ENCODE measurements at places on chromosomes 11 and 22.

GRCh38 chr22:20392983-20393704, 807 bp upstream of the ZNF74 start:
- DNase-seq: no peak

DNA sequence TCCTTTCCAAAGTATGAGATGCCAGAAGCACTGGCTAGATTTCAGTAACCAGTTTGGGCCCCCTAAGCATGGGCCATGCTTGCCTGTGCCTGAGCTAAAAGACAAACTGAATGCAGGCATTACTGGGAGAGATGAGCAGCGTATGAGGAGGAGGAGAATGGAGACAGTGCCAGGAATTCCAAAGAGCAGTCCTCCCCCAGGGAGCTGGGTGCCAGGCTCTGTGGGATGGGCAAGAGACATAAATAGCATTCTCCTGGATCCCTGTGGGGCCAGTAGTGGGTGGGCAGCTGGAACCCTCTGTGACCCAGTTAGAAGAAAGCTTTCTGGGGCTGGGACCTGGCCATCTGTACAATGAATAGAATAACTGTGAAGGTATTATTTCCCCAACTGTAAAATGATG, 235.6 kb downstream of the KCNA4 start:
- DNase-seq: no peak

- DNase-seq: no peak
Measured at GRCh38 chr22:25626624-25626990, 62.1 kb downstream of the GRK3 start.

DNA sequence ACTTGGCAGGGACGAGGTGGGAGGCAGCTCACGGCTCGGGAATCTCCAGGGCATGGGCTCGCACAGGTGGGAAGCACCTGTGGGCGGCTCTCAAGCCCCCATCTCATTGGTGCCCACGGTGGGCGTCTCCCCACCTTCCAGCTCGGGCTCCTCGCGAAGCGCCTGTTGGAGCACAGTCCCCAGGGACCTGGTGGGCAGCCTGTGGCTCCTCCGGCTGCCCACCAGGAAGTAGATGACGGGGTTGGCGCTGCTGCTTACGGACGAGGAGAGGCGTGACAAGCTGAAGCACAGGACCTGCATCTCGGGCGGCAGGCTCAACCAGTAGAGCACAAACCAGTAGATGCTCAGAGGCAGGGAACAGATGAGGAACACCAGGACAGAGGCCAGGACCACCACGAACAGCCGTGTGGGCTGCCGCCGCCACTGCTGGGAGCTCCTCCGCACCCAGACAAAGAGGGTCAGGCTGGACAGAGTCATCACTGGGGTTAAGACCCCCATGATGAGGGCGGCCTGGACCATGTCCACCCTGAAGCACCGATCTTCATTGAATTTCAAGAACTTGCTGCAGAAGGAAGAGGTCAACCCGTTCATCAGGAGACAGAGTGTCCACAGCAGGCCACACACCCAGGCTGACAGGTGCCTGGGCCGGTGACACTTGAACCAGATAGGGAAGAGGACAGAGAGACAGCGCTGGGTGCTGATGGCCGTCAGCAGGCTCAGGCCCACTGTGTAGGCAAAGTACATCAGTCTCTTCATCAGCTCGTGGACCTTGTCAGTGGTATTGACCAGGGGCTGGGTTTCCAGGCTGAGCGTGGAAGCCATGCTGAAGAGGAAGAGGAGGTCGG, 633 bp downstream of the MRGPRD start:
- no peak for DNase-seq

DNA sequence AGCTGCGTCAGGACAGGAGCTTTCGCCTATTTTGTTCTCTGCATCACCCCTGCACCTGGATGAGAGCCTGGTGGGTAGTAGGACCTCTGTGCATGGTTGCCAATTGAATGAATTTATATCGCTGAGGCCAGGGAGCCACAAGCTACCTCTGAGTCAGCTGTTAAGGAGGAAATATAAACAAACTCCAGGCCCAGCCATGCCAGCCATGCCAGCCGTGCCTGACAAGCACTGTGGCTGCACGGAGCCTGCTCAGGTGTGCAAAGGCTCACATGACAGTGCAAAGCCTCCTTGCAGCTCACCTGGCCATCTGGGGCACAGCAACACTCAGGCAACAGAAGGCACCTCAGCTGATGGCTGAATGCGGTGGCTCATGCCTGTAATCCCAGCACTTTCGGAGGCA, 33.7 kb upstream of the LINC01488 start:
- DNase-seq: no peak

- no peak for DNase-seq
Measured at GRCh38 chr11:19561011-19561410, 151.6 kb upstream of the NAV2 start.

DNA sequence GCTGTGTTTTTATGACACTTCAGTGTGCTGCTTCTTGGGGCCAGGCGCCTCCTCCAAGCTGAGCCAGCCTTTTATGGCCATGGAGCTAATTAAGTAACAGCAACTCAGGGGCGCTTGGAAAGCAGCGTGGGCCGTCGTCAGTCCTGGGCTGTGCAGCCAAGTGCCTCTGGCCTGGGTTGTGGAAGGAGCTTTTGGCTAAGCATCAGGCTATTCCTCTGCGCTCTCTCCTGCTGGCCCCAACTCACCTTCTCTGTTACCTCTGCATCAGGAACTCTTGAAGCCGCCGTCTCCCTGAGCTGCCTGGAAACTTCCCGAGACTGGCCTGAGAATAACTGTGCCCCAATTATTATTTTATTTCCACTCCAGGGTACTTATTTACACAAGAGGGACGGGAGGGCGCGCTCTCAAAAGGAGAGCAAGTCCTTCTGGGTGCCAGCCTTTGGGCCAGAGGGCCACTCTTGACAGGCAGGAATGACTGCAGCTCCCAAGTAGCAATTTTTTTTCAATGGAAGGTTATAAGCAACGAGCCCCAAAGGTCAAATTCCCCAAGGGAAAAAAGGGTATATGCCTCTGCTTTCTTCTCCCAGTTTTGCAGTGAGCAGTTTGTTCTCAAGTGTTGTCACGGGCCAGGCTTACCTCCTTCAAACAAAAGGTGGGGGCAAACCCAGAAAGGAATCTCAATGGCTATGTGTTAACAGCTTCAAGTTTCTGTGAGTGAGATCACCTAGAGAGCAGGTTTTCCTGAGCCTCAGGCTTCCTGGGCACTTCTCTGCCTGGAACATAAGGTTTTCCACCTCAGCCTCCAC, 38.5 kb upstream of the NAV2 start:
- no peak for DNase-seq

- DNase-seq: no peak
Measured at GRCh38 chr11:1526785-1527184, 40.2 kb upstream of the MOB2 start.

GRCh38 chr11:125055107-125055715, 7.9 kb upstream of the SLC37A2 start:
- no peak for DNase-seq

DNA sequence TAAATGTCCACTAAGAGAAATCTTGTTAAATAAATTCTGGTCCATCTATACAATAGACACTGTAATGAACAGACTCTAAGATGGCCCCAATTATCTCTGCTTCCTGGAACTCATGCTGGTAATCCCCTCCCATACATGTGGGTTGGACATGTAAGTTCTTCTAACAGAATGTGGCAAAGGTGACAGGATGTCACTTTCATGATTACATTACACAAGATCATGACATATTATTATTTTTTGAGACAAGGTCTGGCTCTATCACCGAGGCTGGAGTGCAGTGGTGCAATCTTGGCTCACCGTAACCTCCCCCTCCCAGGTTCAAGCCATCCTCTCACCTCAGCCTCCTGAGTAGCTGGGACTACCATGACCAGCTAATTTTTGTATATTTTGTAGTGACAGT, 14.6 kb upstream of the NDUFC2 start:
- DNase-seq: no peak

DNA sequence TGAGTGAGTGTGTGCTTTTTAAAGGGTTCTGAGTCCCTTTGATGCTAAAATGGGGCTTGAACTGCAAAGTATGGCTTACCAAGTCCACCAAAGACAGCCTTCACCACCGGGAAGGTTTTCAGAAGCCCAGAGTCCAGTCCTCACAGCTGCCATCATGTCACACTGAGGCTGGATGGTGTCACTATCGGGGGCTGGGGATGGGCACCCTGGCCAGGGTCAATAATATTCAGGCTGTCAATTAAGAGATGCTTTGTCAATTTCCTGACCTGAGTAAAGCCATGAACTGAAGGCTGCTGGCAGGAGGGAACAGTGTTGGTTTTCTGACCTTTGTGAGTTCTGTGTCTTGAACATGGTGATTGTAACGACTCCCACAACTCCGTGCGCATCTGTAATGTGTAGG, 373.0 kb upstream of the B3GAT1 start:
- DNase-seq: no peak

- DNase-seq: no peak
Measured at GRCh38 chr11:117559698-117560097, 232.0 kb downstream of the CEP164 start.

All from activated CD4-positive, alpha-beta T cell treated with anti-CD3 and anti-CD28 coated beads, Interleukin-2, amount 50 U/mL, for 4 hours (primary cell).